ENCODE measurements at places on chromosomes 7 and 10.

DNA sequence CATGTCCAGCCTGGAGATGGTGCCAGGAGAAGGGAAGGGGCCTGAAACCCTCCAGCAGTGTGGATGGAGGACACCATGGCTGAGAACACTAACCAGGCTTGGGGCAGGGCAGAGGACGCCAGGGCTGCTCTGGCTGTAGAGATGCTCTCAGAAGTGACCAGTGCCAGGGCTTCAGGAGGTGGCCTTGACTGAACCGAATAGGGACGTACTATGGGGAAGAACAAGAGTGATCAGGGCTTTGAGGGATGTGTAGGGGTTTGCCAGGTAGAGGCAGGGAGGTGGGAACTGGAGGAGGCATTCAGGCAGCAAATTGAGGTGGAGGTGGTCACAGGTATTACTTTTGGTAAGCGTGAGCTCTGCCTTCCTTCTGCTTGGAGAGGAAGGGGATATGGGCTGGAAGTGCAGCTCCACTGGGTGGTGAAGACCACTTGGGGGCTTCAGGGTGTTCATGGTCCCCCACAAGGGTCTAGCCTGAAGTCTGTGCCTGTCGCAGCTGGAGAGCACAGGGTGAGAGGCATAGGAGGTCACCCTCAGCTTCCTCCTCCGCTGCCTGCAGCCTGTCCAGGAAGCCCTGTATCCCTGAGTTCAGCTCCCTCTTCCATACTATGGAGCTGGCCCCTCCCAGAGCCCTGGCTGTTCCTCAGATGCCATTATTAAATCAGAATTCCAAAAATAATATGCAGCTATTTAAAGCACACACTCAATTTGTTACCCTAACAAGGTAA is 27.8 kb downstream of the ADCY1 start:
- DNase-seq = no peak

DNA sequence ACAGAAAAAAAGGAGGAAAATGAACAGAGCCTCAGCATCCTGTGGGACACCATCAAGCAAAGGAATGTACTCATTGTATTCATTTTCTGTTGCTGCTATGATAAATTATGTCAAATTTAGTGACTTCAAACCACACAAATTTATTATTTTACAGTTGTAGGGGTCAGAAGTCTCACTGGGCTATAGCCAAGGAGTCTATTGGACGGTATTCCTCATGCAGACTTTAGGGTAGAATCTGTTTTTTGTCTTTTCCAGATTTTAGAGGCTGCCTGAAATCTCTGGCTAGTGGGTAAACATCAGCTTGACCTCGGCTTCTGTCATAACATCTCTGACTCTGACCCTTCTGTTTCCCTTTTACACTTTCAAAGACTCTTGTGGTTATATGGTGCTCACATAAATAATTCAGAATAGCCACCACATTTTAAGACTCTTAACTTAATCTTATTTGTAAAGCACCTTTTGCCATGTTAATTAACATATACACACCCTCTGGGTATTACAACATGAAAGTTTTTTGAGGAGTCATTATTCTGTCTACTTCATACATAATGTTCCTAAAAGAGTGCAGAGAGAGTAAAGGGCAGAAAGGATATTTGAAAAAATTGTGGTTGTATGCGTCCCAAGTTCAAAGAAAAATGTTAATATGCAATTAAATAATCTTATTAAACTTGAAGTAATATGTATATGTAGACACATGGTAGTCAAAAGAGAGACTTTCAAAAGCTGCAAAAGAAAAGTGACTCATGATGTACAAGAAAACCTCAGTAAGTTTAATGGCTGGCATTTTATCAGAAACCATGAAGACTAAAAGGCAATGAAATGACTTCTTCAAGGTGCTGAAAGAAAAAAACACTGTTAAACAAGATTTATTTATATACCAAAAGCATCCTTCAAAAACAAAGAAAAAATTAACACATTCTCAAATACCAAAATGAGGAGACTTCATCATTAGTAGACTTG is 70.8 kb upstream of the MEOX2 start:
- no peak for DNase-seq

- peak; percentile 44 for DNase-seq
Measured at GRCh38 chr7:74002474-74003017, 25.4 kb upstream of the ELN start.

GRCh38 chr7:115910541-115911164 is 119.9 kb downstream of the TFEC start:
- DNase-seq = peak; percentile 91

GRCh38 chr7:111092406-111093236 is 1.7 kb downstream of the LRRN3 start:
- no peak for DNase-seq

DNA sequence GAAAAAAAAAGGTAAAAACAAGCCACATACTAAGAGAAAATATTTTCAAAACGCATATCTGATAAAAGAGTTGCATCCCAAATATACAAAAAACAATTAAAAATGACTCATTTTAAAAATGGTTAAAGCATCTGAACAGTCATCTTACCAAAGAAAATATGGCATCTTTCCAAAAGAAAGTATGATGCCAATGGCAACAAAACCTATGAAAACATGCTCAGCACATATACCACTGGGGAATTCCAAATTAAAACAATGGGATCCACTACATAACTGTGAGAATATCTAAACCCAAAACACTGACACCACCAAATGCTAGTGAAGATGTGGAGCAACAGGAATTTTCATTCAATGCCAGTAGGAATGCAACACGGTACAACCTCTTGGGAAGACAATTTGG is 39.3 kb downstream of the VSTM2A start:
- no peak for DNase-seq

GRCh38 chr7:41491883-41492471 is 210.9 kb downstream of the INHBA start:
- DNase-seq = no peak

- no peak for DNase-seq
Measured at GRCh38 chr7:46847126-46847525, 734.8 kb downstream of the TNS3 start.

GRCh38 chr10:130037169-130037661 is 73.1 kb upstream of the EBF3 start:
- no peak for DNase-seq

GRCh38 chr7:150421831-150422230 is 28.6 kb upstream of the GIMAP8 start:
- DNase-seq = no peak

DNA sequence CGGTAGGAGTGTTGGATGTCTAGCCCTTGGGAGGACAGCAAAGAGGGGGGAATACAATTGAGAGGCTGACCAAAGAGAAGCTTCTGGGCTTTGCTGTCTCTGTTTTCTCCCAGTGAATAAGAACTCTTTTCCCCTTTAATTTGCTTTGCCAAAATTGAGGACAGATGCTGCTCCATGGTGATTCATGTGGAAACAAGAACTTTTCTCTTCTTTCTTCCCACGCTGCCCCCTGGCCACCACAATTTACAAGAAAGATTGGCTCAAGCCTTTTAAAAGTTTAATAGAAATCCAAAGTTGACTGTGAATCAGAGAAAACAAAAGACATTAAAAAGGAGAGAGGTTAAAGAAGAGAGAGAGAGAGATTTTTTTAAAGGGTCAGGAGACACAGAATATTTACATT is 49.0 kb downstream of the PRR15 start:
- no peak for DNase-seq

GRCh38 chr10:62980687-62981086 is 152.4 kb upstream of the NRBF2 start:
- DNase-seq = no peak

DNA sequence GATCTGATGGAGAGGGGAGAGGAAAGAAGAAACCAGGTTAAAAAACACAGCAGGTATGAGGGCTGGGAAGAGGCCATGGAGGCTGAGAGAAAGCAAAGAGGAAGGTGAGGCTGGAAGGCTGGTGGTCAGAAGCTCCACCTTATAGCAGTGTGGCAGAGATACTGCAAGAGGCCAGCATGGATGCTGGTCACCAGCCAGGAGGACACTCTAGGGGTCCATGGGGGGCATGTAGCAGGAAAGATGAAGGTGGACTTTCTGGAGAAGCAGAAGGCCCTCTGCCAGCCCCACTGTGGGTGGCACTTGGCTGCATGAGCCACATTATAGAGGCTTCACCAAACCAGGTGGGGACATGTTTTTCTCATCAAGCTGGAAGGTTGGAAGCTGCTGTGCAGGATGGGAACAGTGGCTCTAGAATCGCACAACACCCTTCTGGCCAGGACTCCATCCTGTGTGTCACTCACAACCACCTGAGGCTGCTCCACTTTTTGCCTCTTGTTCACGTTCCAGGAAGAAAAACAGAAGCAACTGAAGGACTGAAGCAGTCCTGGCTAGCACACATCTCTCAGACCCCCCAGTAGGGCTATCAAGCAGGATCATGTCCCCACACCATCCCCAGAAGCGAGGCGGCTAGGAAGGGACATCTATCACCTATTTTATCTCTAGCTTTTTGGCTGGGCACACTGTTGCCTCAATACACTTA is 587.5 kb upstream of the MGMT start:
- DNase-seq = no peak

- no peak for DNase-seq
Measured at GRCh38 chr10:90112681-90113080, 411.3 kb downstream of the KIF20B start.

DNA sequence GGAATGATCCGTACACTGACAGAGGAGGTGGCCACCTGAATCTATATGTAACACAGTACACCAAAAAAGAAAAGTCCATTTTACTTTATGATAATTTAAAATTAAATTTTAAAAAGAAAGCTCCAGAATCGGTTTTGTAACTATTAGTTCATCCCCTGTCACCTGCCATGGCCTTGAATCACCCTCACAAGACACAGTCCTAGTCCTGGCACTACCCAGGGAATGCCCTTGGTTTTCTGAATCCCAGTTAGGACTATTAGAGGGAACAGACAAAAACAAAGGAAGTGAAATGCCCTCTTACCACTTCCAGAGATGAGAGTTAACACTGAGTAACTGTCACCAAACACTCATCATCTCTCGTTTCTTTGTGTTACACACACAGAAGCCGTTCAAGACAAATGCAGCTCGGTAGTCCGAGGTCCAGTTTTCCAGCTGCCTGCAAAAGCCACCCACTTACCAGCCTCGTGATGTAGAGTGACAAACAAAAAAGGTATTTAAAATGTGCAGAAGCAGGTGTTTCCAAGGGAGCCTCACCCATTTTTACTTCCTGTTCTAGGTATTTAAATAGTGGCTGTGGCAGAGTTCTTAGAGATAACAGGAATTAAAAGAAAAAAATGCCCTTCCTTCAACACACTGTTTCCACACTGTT is 6.1 kb downstream of the PTPRN2 start:
- DNase-seq = no peak

- DNase-seq = peak; percentile 47
Measured at GRCh38 chr10:99619090-99619800, 994 bp downstream of the SLC25A28 start.

- peak; percentile 74 for DNase-seq
Measured at GRCh38 chr10:132453470-132453861, 56.5 kb downstream of the PWWP2B start.

DNA sequence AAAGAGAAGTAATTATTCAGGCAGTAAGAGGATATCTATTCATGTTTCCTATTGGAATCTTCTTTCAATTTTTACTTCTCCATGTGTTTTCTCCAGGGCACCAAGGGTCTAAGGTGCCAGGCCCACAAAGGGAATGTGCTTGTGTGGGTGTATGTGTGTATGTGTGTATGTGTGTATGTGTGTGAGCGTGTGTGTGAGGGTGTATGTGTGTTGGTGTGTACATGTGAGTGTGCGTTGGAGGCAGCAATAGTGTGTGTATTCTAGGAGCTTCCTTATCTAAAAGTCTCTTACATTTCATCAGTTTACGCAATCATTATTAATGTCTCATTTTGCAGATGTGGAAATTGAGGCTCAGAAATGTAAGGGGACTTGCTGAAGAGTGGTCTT is 28.3 kb downstream of the RAMP3 start:
- DNase-seq = no peak

GRCh38 chr10:44926751-44927351 is 15.7 kb downstream of the TMEM72 start:
- peak; percentile 15 for DNase-seq

GRCh38 chr7:3437467-3437866 is 136.4 kb downstream of the SDK1 start:
- DNase-seq = no peak

- no peak for DNase-seq
Measured at GRCh38 chr10:70851597-70852475, 36.1 kb downstream of the SGPL1 start.

GRCh38 chr10:519716-520401 is 169.6 kb downstream of the DIP2C start:
- no peak for DNase-seq

- DNase-seq = no peak
Measured at GRCh38 chr7:91020636-91021385, 243.4 kb upstream of the FZD1 start.

DNA sequence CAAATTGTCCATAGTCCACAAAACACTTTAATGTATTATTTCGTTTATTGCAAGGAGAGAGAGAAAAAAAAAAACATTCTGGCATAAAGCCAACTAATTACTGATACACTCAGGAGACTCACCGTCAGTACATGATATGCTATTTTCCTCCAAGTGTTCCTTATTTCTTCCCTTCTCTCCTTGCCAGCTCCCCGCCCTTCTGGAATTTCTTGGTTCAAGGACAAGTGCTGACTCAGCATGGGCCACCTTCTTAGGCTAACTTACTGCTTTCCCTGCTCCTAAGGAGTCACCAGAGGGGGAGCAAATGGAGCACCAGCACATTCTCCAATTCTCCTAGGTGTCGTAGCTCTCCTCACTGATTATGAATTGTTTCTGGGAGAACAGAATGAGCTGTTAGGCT is 133.8 kb upstream of the HDAC9 start:
- DNase-seq = no peak

GRCh38 chr7:7098280-7098818 is 84.0 kb upstream of the C1GALT1 start:
- DNase-seq = no peak

Measured in Kasumi-1 (cell line).